CD4-positive, alpha-beta T cell treated with Interleukin-10 for 1 hour (primary cell): ENCODE measurements at places on chromosomes 4 and X.

DNA sequence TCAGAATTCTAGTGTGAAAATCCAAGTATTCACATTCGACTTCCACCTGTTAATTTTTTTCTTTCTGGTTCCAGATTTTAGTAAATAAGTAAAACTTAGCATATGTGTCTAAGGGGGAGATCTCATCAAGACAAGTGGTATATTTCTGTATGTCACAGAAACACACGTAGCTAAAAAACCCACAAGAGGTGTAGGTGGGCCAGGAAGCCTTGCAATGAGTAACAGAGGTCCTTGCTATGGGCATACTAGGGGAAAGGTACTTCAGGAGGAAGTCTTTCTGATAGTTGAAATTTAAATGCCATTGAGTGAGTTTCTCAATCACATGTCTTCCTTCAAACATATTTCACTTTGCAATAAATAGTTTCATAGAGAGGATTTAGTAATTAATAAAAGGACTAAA, 315.8 kb downstream of the MID1IP1 start:
- DNase-seq: no peak

- no peak for DNase-seq
These were observed 147.9 kb downstream of the FBXO8 start for GRCh38 chr4:174135530-174135929.

DNA sequence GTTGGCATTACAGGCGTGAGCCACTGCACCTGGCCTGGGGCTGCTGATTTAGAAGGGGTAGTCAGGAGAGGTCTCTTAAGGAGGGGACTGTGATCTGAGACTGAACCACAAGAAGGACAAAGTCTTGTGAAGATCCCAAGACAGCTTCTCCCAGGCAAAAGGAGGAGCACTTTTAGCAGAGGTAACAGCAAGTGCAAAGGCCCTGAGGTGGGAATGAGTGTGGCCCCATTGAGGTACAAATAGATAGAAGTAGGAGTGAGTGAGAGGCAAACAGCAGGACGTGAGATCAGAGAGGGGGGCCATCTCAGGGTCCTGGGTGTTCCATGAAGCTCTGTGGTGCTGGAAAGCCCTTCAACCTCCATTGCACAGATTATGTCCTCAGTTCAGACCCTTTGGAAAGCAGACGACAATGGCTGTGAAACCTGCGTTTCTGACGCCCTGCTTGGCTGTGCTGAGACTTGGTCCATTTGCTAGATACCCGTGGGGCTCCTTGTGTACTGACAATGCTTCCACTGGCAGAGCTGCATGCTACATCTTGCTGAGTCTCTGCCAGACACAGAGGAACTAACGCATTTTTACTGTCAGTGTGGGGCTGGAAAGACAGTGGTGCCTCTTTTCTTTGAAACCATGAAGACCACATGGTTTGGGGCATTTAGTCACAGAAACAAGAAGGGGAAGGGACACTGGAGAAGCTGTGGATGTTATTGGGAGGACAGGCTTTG, 1.3 kb upstream of the CCKAR start:
- DNase-seq: no peak

GRCh38 chr4:118171381-118171780, 137.1 kb downstream of the NDST3 start:
- DNase-seq: no peak

DNA sequence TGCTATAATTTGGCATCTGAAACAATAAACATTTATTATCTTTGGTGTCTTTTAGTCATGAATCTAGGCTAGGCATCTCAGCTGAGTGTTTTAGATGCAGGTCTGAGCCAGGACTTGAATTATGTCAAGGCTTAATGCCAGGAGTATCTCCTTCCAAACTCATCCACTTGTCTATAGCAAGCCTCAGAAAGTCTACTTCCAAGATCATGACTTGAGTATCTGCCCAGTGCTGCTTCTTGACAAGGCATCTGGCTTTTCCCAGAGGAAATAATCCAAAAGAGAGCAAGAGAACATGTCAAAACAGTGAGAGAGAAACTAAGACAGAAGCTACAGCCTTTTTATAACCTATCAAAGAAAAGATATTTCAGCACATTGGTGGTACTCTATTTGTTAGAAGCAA, 1052.1 kb upstream of the PCDH10 start:
- no peak for DNase-seq

DNA sequence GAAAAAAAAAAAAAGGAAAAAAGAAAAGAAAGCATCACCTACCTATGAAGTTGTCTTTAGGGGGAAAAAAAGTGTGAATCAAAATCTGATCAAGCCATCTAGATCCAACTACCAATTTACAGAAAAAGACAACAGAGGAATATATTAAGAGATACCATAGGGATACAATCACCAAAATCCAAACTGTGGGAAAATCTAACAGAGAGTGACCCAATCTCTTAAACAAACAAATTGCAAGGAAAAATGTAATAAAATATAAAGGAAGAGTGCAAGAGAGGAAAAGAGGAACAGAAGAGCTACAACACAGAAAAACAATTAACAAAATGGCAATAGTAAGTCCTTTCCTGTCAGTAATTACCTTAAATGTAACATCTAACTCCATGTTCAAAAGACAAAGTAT, 19.0 kb downstream of the THOC2 start:
- DNase-seq: no peak

- DNase-seq: no peak
These were observed 50.0 kb upstream of the ZNF827 start for GRCh38 chr4:145988628-145989027.

- DNase-seq: no peak
These were observed 378.7 kb downstream of the C4orf33 start for GRCh38 chr4:129474698-129475097.

DNA sequence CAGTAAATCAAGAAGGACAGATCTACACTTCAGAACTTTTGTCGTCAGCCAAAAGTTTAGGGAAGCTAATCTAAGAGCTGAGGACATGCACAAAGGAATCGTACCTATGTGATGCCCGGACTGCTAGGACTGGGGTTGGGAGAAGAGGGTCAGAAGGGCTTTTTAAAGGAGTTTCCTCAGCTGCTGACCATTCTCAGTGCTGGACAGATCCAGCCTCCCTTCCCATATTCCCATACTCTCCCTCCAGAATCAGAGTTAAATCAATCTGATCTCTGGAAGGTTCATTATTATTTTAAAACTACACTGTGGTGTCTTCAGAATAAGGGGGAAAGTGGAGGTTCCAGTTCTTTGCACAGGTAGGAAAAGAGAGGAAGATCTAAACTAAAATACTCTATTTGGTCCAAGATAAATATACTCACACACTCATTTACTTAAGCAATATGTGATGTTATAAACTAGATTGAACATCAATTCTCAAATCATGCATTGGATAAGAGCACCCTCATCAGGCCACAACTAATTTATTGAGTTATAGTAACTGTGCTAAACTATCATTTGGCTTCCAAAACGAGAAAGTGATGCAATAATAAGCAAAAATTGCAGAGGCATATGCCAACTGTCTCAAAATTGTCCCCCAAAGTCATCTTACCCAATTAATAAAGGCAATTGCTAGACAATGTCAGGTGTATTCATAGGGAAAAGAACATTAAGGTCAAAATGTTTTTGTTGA, 124.7 kb downstream of the HNRNPD start:
- DNase-seq: no peak

DNA sequence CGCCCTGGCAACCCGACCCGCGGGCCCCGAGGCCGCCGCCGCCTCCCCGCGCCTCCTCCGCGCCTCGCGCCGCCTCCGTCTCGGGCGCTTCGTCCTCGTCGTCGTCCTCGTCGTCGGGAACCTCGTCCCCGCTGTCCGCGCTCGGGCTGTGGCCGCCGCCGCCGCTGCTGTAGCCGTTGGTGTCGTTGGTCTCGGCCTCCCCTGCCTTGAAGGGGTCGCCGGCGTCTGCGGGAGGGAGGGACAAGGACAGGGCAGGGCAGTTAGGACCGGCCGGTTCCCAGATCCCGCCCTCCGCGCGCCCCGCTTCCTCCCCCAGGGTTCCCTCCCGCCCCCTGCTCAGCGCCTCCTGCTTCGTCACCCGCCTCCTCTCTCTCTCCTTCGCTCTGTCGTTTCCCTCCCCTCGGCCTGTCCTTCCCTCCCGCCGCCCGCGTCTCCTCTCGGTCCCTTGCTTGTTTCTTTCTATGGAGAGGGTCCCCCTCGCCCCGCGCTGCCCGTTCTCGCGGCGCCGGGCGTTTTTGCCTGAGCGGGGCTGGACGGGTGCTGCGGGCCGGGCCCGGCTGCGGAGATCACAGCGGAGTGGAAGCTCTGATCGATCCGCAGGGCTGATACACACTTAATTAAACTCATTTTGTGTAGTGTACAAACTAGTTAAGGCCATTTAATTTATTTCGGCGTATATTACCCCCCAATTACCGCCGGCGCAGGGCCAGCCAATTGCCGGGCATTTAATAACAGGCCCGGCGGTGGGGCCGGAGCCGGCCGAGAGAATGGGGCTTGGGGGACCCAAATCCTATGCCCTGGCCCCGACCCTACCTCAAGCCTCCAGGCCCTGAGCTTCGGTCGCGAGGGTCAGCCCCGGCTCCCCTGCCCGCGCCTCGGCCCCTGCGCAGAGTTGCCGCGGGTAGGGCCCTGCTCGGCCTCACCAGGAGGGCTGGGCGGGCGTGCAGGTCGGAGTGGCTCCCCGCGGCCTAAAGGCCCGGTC, 2.4 kb downstream of the NKX1-1 start:
- DNase-seq: no peak

DNA sequence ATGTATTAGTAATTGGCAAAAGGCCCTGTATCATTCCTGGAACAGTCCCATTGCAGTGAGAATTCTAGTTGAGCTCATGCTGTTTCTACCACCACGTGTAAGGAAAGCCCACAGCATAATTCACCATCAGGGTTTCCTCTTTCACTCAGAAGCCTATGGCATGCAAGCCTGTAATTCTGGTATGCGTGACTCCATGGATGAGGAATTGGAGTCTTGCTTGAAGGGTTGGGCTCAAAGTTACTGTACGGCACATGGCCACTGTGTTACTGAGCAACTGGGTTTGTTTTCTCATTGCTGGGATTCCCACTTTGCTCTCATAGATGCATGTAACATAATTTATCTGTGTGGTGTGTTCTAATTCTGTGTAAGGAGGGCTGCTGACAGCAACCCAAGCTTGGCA, 132.3 kb upstream of the NR3C2 start:
- no peak for DNase-seq

DNA sequence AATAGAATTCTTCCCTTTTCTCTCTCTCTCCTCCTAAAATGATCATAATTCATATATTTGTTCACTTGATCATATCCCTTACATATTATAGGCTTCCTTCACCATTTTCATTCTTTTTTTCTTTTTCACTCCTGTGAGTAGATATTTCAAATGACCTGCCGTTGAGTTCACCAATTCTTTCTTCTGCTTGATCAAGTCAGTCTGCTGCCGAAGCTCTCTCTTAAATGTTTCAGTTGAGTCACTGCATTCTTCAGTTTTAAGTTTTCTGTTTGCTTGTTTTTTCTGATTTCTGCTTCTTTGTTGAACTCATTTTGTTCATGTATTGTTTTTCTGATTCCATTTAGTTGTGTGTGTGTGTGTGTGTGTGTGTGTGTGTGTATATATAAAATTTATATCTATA, 354.3 kb downstream of the GPAT3 start:
- DNase-seq: no peak

GRCh38 chr4:18803781-18804180, 782.2 kb upstream of the LCORL start:
- no peak for DNase-seq

GRCh38 chr4:187666697-187667494, 328.7 kb upstream of the ZFP42 start:
- DNase-seq: no peak
